ENCODE measurements at places on chromosomes 16 and 17.

DNA sequence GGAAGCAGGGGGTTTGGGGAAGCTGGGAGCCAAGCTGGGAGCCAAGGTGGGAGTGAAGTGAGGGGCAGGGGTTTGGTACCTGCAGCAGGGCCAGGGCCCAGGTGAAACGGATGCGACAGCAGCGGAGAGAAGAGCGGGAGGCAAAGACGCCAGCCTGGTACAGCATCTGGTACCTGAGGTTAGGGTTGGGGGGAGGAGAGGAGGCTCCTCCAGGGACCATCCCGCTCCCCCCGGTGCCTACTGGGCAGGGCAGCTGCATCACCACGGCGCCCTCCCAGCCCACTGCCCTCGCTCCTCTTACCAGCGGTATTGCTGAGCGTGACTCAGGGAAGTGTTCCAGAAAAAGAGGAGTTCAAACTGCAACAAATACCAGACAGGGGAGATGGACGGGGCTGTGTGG is 9.8 kb downstream of the CLN3 start:
- DNase-seq = no peak

DNA sequence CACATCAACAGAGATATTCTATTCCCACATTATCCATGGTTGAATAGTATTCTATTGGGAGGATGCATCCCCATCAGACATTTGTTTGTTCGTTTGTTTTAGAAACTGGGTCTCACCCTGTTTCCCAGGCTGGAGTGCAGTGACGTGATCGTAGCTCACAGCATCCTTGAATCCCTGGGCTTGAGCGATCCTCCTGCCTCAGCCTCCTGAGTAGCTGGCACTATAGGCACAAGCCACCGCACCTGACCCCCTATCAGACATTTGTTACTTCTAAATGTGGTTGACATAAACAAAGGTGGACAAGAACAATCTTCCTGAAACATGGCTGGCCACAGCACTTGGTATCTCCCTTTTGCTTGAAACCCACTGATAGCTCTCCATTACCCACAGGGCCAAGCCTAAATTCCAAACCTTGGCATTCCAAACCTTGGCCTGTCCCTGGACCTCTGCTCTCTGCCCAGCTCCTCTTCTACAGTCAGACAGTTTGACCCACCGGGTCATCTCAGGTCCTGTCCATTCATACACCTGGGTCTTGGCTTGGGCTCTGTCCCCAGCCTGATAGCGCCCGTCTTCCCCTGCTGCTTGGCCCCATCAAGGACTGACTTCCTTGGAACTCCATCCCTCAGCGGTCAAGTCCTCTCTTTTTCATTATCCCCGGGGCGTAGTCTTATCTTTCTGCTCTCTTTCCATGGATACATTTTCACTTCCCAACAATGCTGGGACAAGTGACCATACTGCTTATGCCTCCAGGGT is 1.5 kb upstream of the PRR29 start:
- no peak for DNase-seq

- no peak for DNase-seq
Observed at GRCh38 chr17:42608305-42609181, 631 bp downstream of the RETREG3 start.

DNA sequence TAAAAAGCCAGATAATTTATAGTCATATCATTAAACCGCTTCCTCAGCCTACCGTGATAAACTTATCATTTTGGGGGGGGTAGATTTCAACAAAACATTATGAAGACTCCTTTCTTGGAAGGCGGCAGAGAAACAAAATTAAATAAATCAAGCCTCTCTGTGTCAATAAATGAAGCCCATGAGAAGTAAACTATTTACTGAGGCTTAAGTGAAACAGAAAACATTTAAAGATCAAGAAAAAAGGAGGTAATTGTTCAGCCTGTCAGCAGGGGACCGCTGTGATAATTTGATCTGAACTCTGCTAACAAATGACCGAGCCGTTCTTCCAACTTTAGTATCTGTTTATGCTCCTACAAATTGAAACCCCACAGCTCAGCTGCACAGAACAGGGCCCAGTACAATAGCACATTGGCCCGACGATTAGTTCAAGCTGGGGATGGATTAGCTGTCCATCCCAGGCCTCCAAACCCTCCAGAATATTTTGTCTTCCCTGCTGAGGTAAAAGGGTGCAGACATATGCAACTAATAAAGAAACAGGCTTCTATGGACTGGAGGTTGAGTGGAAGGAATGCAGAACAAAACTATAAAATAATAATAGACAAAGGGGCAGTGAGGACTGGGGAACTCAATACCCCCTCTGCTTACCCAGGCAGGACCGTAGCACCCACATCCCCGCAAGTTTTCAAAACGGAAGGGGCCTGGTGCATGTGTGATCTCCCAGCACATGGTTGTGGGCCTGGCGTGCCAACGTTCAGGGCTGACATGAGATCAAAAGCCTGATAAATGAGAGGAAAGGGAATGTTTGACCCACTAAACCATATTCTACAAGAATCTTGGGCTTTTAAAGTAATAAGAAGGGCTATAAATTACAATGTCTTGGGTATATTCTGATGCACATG is 298.1 kb upstream of the IRX5 start:
- no peak for DNase-seq

- DNase-seq = no peak
Observed at GRCh38 chr16:73951481-73951880, 345.1 kb upstream of the PSMD7 start.

- DNase-seq = no peak
Observed at GRCh38 chr16:89350701-89351380, 133.3 kb downstream of the ZNF778 start.

GRCh38 chr17:13462146-13462545 is 139.6 kb downstream of the HS3ST3A1 start:
- DNase-seq = no peak

DNA sequence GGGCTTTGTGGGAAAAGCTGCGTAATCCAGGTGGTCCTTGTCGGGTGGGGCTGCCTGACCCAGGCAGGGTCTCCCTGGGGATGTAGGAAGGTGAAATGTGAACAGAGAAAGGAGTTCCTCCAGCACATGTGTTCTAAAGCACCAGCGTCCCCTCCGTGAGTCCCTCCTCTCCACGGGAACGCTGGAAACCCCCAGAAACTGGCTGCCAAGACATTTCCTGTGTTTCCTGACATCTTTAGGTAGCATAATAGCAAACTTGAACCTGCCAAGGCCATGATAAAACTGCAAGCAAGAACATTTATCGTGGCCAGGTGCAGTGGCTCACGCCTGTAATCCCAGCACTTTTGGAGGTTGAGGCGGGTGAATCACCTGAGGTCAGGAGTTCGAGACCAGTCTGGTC is 12.6 kb upstream of the PYDC1 start:
- no peak for DNase-seq

GRCh38 chr16:88904676-88905365 is 38.4 kb upstream of the PABPN1L start:
- DNase-seq = no peak

GRCh38 chr16:51801635-51802034 is 650.6 kb upstream of the SALL1 start:
- DNase-seq = no peak

- no peak for DNase-seq
Observed at GRCh38 chr17:51668155-51668962, 408.0 kb downstream of the UTP18 start.

- no peak for DNase-seq
Observed at GRCh38 chr16:85900027-85900792, 1.2 kb downstream of the IRF8 start.

DNA sequence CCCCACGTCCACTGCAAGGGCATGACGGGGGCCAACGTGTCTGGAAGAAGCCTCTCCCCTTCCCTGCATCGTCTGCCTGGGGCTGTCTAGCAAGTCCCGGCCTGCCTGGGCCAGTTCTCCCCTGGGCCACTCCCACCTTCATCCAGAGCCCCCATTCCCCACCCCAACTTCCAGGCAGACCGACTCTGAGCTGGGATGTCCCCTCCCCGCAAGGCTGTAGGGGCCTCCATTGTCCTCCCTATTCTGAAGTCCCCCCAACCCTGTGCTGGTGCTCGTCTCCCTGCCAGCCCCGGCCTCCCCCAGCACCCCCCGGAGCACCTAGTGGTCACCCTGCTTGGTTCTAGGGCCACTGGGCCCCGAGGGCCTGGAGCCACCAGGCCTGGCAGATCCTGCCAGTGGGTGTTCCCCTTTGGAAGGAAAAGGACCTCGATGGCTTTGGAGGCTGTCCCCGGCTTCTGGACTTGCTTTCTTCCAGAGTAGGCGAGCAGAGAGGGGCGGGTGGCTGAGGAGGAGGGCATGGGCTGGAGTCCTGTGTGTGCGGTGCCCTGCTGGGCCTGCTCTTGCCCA is 4.8 kb downstream of the GLIS2 start:
- DNase-seq = no peak

DNA sequence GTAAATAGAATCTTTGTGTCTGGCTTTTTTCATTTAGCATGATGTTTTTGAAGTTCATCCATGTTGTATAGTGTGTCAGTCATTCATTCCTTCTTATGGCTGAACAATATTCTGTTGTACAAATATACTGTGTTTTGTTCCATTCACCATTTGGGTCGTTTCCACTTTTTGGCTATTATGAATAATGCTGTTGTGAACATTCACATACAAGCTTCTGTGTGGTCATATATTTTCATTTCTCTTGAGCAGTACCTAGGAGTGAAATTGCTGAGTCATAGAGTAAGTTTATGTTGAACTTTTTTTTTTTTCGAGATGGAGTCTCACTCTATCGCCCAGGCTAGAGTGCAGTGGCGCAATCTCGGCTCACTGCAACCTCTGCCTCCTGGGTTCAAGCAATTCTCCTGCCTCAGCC is 32.3 kb upstream of the TAOK1 start:
- DNase-seq = no peak

- no peak for DNase-seq
Observed at GRCh38 chr17:6487251-6488007, 43.2 kb downstream of the PIMREG start.

GRCh38 chr17:39380144-39380543 is 21.3 kb downstream of the FBXL20 start:
- no peak for DNase-seq

DNA sequence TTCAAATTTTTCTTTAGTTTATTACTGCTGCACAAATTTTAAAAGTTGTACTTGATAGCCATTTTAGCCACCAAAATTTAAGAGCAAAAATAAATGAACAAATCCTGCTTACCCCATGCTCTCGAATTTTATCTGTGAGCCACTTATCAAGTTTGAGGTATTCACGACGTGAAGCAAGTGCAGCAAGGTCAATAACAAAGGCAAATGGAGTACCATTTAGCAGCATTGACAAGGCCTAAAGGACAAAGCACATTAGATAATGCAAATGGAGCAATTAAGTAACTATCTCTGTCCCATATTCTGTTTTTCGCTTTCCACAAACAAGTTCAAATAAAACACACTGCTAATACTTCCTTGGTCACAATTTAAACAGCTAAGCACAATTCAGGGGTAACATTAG is 54.7 kb downstream of the CNOT1 start:
- no peak for DNase-seq

DNA sequence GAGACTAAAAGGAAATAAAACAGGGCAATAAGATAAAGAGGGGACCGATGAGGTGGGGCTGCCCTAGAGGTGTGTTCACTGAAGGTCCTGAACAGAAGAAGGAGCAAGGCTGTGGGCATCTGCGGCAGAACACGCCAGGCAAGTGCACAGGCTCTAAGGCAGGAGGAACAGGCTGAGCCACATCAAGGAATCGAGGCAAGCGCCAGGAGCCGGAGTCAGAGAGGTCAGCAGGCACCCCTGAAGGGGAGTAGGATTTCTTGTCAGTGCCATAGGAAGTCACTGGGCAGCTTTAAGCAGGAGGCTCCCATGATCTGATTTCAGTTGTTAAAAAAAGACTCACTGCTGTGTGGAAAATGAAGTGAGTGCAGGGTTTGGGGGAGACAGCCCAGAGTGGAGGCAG is 186.5 kb downstream of the KATNIP start:
- no peak for DNase-seq

GRCh38 chr17:27555339-27555738 is 75.6 kb upstream of the LGALS9 start:
- no peak for DNase-seq

DNA sequence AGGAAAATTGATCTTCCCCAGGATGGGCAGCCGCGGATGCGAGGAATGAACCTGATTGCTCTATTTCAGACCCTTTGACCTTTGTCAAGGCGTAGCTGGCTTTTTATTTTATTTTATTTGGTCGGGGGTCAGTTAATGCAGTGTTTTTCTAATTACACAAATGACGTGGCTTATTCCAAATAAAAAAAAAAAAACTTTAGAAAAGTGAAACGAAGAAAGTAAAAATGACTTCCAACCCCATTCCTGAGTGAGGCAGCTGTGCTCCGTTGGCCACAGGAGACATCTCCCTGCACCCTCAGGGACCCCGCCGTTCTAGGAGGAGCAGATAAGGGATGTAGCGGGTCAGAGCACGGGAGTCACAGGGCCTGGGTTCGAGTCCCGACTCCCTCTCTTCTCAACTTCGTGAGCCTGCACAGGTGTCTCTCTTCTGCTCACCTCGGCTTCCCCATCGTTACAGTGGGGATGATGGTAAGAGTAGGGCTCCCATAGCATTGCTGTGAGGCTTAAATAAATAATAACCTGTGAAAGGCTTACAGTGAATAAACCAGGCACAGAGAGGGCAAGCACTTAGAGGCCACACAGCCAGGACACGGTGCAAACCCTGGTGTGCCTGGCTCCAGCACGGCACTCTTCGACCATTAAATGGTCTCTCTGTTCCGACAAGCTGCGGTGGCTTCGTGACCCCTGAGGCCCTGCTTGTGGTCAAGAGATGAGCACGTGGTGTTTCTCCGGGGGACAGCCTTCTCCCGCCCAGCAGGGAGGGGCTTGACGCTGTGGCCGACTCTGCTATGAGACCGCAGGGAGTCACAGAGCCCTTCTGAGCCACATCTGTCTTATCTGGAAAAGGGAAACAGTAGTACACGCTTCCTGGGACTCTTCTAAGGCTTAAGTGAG is 10.2 kb downstream of the FOXF1 start:
- no peak for DNase-seq

GRCh38 chr16:3656491-3657468 is 2.3 kb downstream of the DNASE1 start:
- DNase-seq = no peak

- no peak for DNase-seq
Observed at GRCh38 chr16:68563631-68564381, 24.7 kb downstream of the ZFP90 start.

GRCh38 chr17:72640415-72641165 is 451.9 kb downstream of the SLC39A11 start:
- no peak for DNase-seq

DNA sequence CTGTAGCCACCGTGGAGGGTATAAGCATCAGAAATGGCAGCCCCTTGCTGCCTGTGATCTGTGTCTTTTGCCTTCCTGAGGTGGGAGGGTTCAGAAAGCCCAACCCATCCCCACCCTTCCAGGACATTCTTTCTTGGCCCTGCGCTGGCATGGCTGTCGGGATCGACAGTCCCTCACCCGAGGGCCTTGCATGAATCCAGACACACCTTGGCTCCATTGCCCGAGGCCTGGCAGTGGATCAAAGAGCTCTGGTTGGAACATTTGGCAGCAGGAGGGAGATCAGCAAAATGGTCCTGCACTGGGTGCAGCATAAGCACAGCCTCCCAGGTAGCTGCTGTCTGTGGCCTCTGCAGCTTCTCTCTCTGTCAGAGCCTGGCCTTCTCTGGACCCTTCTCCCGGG is 246.6 kb upstream of the MAF start:
- no peak for DNase-seq

- DNase-seq = no peak
Observed at GRCh38 chr16:57798953-57799599, 3.2 kb downstream of the KIFC3 start.

All from urinary bladder (tissue), 4 donors.